Vagina (tissue), 2 donors: ENCODE measurements at places on chromosomes 3 and 15. TPM values are rescaled to one million over a fixed set of nuclear protein-coding genes. Genes with fewer than 3 reads are reported as not detected.

Gene SPINK8
- total RNA-seq = not detected

Gene ZKSCAN7
- 2.7 TPM for total RNA-seq

Gene AP3S2
- total RNA-seq = 39.5 TPM

DNA sequence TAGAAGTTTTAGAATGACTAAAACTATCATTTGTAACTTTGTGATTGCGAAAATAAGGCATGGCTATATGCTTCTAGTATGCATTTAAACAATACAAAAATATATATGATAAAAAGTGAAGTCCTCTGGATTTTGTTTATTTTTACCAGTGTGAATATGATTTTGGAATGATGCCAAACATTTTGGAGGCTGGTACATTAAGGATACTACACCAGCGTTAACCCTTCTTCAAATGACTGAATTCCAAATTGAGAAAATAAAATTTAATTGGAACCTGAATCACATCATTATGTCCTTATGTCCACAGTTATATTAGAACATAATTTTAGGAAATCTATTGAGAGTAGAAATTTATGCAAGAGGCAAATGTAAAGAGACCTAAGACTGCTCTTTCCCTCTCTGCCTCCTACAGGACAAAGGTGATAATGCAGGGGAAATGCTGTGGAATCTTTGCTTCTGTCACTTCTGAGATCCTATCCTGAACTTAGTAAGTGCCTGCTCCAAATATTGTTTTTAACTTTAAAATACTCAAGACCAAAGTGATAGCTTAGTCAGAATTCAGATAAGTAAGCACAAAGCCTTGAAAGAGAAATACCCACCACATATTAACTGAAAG is 121.1 kb upstream of the NANOGP8 start:
- no peak for DNase-seq

Gene ZNF609
- total RNA-seq = 33.1 TPM

DNA sequence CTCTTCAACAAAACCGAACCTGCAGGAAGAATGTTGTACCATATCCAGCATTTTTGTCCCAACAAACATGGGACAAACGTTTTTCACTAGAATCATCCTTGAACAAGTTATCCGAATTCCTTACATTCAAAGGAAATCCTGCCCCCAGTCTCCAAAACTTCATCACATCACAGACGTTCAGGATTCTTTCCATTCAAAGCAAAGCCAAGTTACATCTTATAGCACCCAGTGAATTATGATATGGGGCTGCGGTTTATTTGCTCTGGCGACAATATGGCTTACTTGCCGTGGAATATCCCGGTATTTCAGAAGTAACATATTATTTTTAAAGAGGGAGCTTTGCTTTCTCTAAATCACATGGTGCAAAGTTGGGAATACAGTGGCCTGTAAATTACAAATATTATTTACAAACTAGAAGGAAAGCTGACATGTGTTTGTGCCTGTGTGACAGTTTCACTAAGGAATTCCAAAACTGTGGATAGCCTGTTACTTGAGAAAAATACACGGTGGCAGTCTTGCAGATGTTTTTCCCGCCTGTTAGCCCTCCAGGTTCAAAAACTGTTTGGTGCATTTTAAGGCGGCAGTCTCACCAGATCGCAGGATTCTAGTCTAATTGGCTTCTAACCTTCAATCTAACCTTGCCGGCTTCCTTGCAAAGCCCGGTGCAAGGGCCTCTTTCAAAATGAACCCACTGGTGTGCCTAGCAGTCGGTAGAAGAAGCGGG is 736 bp upstream of the MBNL1 start:
- no peak for DNase-seq

DNA sequence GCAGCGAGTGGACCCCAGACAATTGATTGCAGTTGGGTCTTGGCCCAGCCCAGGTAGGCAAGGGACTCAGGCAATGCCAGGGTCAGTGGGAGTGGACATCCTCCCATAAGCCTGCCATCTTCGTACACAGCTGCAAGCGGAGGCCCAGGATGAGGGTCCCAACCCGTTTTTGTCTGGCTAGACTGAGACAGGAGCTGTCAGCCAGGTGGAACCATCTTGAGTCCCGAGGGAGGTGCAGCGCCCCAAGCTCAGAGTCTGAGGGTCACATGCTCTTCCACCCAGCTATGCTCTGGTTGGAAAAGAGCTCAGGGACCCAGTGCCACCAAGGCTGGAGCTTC is 22.6 kb upstream of the IP6K2 start:
- no peak for DNase-seq

GRCh38 chr15:62469874-62470688 is 305.0 kb upstream of the C2CD4B start:
- no peak for DNase-seq

GRCh38 chr15:71485094-71485693 is 325.2 kb upstream of the NR2E3 start:
- no peak for DNase-seq

DNA sequence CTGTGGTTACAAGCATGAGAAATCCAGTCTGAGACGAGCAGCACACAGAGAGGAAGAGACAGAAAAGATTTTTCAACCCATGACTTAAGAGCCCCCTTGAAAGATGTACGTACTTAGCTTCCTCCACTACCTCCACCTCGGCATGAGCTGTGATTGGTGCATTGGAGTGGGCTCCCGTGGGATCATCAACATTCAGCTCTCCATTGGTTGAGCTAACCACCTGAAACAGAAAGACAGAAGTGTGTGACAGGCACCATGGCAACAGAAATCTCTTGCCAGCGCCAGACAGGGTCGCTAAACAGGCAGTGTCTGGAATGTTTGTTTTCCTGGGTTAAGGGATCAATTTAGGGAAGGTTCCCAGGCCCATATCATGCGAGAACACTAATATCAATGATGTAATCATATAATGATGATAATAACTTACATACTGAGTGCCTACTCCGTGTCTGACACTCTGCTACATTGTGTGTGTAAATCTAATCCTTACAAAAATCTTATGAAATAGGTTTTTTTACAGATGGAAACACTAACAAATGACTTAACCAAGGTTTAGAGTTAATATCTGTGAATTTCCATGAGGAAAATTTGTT is 17.5 kb upstream of the PPIB start:
- no peak for DNase-seq

GRCh38 chr3:188944108-188944507 is 227.7 kb upstream of the TPRG1 start:
- DNase-seq = no peak

DNA sequence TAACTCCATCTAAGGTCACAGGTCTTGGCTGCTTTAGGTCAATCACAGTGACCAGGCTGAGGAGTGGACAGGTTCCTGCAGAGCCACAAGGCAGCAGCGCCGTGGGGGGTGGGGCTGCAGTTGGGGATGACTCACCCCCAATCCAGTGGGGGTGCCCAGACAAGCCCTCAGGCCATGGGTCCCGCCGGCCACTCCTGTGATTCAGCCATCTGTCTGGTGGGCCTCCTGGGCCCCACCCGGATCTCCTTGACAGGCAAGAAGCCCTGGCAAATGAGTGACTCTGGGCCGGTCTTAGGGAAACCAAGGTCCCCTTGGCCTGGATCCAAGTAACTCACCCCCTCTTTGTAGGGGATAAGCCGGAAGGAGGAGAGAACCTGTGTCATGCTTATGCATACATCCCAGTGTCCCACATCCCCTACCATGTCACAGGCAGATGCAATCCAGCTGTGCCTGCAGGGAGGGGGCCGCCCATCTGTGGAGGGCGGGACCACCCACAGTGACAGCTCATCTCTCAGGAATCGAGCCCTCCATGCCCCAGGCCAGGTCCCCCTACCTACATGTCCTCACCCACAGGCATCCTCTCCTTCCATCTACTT is 495 bp upstream of the COL7A1 start:
- no peak for DNase-seq

GRCh38 chr15:95454403-95455262 is 875.9 kb upstream of the NR2F2 start:
- DNase-seq = no peak

Gene SAMMSON
- not detected for total RNA-seq

Gene AMIGO3
- not detected for total RNA-seq

Gene CLDN18
- not detected for total RNA-seq

Gene C2CD4B
- 0.49 TPM for total RNA-seq

DNA sequence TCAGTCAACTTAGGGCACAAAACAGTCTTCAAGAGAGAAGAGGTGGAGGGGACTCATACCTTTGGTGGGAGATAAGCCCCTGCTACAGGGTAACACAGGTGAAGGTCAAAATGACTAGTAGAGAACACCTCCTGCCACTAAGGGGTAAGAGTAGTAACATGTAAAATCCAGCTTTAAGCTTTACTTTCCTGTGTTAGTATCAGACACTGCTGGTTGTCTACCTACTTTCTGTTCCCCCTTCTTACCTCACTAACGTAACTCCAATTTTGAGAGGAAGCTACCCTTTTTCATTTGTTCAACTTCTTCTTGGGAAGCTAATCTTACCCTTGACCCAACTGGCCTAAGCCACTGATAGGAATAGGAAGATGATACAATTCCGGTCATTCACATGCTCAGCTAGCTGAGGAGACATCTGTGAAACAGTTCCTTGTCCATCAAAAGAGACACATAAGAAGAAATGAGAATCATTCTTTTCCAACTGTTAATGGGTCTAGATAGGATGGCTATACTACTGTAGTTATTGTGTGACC is 826.8 kb upstream of the CFAP20DC start:
- no peak for DNase-seq

DNA sequence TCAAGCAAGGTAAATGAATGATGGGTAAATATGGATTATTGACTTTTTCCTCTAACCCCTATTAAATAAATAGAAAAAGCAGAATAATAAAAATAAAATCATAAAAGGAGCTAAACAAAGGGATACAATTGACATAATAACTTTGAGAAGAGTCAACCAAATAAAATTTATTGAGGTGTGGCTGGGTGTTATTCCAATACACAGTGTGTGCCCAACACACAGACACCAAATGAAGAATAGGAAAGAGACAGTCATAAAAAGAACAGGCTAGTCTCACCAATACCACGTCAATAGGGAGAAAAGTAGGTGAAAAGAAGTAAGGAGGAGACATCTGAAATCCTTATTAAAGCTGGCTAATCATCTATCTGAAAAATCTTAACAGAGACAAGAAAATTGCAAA is 127.1 kb downstream of the ZBBX start:
- DNase-seq = no peak

Gene RAB6B
- total RNA-seq = 3.7 TPM

Gene TMCO5A
- total RNA-seq = not detected

- DNase-seq = no peak
Measured at GRCh38 chr3:66572938-66573710, 72.3 kb upstream of the LRIG1 start.

DNA sequence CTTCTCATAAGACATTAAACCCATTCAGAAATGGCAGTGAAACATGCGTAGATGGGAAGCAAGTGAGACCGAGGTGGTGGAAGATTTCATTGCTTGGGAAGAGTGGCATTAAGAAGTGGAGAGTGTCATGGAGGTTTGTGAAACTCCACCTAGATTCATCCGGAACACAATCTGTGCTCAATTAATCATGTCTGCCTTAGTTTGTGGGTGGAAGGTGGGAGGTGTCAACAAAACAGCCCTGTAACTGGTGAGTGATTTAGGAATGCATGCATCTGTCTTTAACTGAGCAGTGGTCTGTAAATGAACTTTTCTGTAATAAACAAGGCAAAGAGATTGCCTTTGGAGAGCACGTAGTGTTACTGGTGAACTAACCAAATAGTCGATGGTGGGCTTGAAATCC is 113.7 kb downstream of the WNT5A start:
- no peak for DNase-seq

Gene MME
- total RNA-seq = 18.4 TPM

Gene DET1
- 5.6 TPM for total RNA-seq

GRCh38 chr3:69695933-69696332 is 43.3 kb upstream of the MITF start:
- DNase-seq = no peak

DNA sequence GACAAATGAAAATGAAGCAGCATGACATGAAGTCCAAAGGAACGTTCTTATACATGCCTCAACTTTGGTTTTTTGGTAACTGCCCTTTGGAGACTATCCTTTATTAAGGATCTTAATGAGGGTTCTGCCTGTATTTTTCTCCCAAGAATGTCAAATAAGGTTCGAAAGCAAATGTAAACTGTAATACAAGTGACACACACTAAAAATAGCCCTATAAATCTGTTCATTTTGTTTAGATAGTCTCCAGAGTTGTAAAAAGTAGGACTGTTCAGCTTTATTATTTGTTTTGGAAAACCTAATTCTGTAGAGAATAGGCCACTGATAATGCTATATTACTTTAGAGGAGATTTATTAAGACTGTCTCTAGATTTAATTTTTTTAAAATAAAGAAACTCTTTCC is 80.5 kb upstream of the CDIN1 start:
- DNase-seq = no peak

Gene MAP1A
- 16.9 TPM for total RNA-seq

Gene CACNA2D3
- total RNA-seq = 17.2 TPM

GRCh38 chr15:35182841-35183479 is 97.9 kb upstream of the NANOGP8 start:
- no peak for DNase-seq

Gene ZNF717
- total RNA-seq = 13.0 TPM

DNA sequence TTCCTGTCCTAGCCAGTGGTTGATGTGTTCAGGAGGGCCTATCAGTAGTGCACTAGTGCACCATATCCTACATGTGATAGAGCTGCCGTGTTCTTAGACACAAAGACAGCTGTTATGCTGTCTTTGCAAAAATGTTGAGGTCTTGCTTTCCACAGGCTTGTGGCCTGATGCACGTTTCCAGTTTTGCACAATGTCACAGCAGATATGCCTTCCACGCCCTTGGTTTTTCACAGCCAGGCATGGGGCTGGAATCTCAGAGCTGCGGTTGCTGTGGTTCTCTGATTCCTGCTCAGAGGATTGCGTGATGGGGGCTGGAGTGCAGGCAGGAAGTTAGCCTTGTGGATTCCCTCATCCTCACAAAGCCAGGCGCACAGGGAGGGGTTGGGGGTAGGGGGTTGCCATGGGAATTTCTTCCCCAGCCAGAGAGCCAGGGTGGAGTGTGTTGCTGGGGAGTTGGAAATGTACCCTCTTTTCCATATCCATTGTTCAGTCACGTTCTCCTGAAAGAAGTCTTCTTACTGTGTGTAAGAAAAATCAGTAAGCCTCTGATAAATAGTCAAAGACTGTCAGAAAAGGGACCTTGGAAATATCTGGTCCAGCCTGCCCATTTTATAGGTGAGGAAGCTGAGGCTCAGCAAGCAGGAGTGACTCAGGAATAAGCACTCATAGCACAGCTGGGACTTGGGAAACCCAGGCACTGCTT is 79.4 kb downstream of the SMAD3 start:
- no peak for DNase-seq

Gene GOLGA8J
- not detected for total RNA-seq

GRCh38 chr15:43361313-43361903 is 9.4 kb downstream of the ZSCAN29 start:
- no peak for DNase-seq

- no peak for DNase-seq
Measured at GRCh38 chr15:84988909-84989644, 7.4 kb downstream of the PDE8A start.

- DNase-seq = no peak
Measured at GRCh38 chr15:87707071-87707470, 549.5 kb downstream of the NTRK3 start.
